ENCODE measurements at places on chromosomes 16 and 17.

DNA sequence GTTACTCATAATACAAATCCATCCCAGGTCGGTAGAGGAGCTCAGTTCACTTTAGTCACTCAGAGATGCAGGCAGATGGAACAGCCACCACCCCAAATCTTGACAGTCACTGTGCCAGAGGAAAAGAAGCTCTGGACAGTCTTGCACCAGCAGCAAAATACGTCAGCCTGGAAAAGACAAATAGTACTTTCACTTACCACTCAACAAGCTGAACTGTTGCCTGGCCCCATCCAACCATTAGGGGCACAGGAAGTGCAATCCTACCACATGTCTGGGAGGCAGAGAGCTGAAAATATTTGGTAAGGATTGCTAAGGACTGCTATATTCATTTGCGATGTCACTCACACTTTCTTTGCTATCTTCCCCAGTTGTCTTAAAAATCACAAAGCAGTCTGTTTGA, 239.1 kb upstream of the TOX3 start:
- DNase-seq: no peak

- DNase-seq: no peak
These were observed 786.6 kb upstream of the SOX9 start for GRCh38 chr17:71334048-71334751.

DNA sequence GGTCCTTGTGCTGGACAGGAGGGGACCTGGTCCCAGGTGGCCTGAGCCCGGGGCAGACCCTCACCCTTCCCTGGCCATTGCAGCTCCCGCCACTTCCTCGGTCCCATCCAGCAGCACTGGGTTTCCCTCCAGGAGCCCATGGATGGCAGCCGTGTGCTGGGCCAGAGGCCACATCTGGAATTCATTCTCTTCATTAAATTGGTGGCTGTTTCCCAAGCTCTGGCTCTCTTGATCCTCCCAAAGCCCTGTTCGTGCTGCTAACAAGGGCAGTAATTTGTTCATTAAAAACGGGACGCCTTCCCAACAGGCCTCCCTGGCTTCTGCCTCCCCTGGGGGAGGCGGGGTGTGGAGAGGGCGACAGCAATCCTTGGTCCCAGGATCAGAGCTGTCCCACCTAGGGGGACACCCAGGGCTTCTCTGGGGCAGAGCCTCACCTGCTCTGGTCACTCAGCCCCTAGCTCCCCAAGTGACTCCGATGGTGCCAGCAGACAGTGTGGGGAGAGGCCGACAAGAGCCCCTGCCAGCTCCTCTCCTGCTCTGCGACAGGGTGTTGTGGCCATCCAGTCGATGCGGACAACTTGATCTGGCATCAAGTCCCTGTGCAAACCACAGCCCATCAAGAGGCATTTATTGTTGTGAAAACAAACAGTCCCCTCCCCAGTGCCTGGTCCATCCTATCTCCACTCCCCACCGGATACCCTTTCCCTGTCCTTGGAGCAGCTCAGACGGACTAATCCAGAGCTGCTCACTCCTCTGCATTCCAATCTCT, 44.0 kb downstream of the SDK2 start:
- no peak for DNase-seq

DNA sequence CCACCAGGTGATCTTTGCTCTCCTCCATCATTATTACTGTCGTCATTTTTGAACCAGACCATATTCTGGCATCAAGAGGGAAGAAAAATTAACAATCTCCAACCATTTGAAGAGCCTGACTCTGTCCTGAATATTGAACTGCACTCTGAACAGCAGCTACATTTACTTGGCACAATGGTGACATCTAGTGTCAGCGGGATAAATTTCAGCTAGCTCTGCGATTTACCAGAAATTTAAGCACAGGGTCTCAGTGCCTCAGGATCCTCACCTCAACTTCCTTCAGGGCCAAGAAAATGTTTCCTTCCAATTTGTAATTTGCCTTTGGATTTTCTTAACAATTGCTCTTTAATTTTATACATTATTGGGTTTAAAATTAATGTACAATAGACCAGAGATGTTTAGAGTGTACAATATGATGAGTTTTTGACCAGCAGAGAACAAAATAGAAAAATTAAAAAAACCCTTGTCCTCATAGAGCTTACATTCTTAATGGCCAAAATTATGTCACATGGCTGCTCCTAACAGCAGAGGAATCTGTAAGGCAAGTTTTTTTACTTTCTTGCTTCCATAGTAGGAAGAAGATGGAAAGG, 10.7 kb upstream of the ZNF19 start:
- peak; percentile 80 for DNase-seq

- DNase-seq: no peak
These were observed 4.2 kb downstream of the GIT1 start for GRCh38 chr17:29585080-29585751.

GRCh38 chr16:81531419-81531821, 86.8 kb downstream of the CMIP start:
- DNase-seq: no peak

- peak; percentile 80 for DNase-seq
These were observed 289.4 kb downstream of the SEC14L1 start for GRCh38 chr17:77429969-77430752.

GRCh38 chr17:82241183-82241925, 12.5 kb downstream of the SLC16A3 start:
- peak; percentile 19 for DNase-seq

DNA sequence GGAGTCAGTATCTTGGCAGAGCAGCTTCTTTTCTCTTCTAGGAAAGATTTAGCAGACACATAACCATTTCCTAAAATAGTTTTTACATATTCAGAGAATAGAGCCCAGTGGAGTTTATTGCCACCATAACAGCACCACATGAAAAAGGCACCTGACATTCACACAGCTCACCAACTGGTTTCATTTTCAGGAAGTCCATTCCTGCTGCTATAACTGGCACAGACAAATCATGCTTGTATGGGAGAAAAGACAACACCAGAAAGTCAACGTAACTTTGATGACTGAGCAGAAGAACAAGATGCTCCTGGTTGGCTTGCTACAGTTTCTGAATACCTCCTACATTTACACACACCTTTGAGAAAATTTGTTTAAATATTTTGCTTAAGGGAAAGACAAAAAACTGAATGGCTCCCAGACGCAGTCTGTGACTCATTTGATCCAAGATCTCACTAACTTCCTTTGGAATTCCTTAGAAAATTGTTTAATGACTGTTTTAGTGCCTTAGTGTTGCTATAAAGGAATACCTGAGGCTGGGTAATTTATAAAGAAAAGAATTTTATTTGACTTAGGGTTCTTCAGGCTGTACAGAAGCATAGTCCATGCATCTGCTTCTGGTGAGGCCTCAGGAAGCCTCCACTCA, 1380.6 kb downstream of the CDH8 start:
- DNase-seq: peak; percentile 20

DNA sequence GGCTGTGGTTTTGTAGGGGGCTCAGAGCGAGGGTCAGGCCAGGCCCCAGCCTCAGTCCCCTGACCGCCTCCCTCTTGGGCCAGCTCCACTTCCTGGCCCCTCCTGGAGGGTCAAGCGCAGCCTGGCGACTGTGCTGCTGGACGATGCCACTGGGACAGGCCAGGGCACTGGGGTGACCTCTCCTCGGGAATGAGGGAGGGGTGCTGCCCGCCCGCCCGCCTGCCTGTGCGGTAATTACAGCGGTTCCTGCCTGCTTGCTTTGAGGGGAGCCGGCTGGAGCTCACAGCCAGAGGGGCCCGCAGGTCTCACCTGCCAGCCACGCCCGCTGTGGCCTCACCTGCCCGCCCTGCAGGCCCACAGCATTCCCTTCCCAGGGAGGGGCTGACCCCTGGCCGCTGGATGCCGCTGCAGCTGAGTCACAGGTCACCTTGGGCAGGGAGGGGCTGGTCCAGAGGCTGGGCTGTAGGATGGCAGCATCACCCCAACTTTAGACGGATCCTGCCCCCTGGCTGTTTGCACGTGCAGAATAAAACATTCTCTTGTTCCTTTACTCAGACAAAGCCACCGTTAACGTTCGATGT, 76.7 kb upstream of the CBX4 start:
- DNase-seq: peak; percentile 57

Data from OCI-M1 (cell line).